ENCODE measurements at places on chromosomes 5 and 9.

DNA sequence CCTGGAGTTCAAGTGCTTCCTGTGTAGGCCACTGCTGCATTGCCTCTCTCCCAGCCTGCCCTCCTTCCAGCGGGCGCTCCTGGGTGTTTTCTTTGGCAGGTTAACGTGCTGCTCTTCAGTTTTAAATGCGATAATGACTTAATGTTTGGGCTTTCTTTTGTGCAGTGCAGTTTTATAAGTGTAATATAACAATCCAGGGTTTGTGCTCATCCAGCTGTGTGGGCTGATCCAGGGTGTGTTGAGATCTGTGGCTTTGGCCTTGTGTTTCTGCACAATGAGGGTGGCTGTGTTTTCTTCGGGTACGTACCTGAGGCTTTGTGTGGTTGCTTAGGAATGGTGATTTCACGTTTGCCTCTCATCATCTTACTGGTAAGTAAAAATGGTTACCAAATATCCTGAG, 50.6 kb downstream of the PCSK5 start:
- DNase-seq = no peak

- no peak for DNase-seq
Observed at GRCh38 chr5:120690621-120691407, 226.7 kb downstream of the PRR16 start.

GRCh38 chr5:155094455-155094854, 80.9 kb downstream of the KIF4B start:
- DNase-seq = no peak

- DNase-seq = peak; percentile 28
Observed at GRCh38 chr5:107553117-107553555, 117.6 kb downstream of the EFNA5 start.

DNA sequence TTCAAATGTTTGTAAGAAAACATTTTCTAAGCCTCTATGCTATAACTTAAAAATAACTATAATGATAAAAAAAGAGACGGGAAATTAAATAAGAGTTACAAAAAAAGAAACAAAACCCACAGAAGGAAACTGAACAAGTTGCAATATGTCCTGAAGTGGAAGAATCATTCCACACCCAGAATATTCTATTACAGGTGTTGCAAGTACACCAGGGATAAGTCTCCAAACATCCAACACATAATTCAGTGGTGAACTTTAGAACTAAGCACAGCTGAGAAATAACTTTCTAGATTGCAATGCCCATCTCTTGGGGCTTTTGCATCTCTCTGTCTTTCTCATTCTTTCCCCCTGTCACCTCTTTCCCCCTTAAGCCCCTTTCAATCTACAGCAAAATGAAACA, 325.2 kb downstream of the BRINP1 start:
- DNase-seq = no peak

DNA sequence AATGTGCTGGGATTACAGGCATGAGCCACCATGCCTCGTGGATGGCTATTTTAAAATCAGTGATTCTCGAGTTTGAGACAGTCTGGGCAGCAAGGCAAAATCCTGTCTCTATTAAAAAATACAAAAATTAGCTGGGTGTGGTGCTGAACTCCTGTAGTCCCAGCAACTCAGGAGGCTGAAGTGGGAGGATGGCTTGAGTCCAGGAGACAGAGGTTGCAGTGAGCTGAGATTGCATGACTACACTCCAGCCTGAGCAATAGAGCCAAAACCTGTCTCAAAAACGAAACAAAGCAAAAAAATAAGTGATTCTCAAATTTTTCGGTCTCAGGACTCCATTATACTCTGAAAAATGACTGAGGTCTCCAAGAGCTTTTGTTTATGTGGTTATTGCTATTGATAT, 47.9 kb upstream of the HSPA9 start:
- DNase-seq = no peak

DNA sequence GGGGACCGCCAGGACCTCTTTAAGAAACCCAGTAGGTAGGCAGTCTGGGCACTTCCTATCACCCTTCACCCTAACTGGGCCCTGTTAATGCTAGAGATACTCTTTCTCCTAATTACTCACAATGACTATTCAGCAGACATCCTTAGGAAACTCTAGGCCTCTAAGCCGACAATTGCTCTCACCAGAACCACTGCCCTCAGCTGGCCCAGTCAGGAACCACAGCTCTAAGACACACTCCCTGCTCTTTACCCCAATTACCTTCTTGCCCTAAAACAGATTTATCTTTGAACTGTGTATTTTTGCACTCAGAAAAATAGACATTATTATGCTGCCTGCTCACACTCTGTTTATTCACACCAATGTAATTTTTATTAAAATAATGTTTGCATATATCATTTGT, 432.6 kb upstream of the SLC30A5 start:
- no peak for DNase-seq

GRCh38 chr5:71719063-71719964, at the start of gene CARTPT:
TSS of gene CARTPT (plus strand) at chr5:71719275. CDS start at chr5:71719294, 19 bp downstream.
- no peak for DNase-seq

- no peak for DNase-seq
Observed at GRCh38 chr9:95595721-95596295, 79.0 kb upstream of the PTCH1 start.

DNA sequence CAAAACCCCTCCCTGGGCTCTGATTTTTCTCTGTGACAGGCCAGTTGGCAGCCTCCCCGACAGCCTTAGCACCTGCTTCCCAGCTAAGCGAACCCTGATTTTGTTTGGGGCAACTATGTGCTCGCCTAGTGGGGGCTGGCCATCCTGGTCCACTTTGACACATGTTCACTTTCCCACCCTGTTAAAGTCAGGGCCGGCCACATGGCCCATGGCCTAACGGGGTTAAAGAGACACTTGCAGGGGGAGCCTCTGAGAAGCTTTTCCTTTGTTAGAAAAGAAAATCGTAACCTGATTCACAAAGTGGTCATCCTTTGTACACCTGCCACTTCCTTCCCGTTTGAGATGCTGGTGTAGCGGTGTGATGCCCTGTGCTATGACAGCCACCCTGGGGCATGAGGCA, 1.3 kb upstream of the CACNA1B start:
- DNase-seq = no peak

GRCh38 chr9:123608104-123608503, 252.1 kb downstream of the CRB2 start:
- DNase-seq = no peak

- DNase-seq = no peak
Observed at GRCh38 chr5:68053202-68053601, 162.4 kb upstream of the PIK3R1 start.

DNA sequence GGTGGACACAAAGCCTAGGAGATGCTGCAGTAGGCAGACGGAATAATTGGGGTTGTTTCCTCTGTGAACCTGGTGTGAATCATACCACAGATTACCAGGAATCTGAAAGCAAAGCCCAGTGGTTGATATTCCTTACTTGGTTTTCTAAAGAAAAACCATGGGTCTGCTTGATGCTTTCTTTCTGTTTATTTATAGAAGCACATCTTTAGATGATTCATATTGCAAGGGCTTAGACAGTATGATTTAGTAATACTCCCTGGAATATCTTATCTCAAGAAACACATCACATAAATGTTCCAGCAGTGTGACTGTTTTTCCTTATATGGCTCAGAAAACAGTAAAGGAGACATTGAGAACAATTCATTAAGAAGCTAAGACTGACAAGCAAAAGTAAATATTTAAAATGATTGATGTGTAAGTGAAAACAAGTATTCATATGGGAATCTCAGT, 623.3 kb downstream of the RAB3C start:
- no peak for DNase-seq

- peak; percentile 43 for DNase-seq
Observed at GRCh38 chr5:45062044-45062443, 253.3 kb downstream of the MRPS30 start.

GRCh38 chr5:67306965-67307607, 110.5 kb upstream of the CD180 start:
- no peak for DNase-seq

DNA sequence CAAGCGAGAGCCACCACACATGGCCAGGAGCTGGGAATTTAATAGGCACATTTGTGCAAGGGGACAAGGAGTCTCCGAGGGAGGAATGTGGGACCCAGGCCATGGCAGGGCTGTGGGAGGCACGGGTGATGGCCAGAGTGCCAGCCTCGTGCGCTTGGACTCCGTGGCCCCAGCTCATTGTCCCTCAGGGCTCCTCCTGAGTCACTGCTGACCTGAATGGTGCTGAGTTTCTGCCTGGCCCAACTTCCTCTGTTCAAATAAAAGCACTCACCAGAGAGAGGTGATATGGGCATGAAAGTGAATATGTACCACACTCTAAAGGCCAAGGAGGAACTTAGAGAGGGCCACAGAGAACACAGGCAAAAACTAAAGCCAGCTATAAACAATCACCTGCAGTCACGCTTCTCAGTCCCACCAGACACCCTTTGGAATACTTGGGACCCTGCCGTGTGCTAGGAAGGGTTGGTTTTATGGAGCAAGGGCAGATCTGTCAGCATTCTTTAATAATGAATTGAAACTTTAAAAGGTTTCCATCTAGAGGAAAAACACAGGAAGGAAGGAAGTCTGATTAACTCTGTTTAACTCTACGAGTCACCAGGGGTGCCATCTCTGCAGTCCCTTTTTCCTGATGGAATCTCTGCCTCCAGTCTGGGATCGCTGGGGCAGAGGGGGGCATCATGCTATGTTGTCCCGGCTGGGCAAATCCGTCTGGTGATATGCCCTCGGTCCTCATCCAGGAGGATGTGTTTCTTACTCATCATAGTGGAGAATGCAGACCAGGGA, 25.1 kb upstream of the UBE2QL1 start:
- DNase-seq = no peak

- no peak for DNase-seq
Observed at GRCh38 chr5:106737111-106737510, 933.6 kb downstream of the EFNA5 start.

DNA sequence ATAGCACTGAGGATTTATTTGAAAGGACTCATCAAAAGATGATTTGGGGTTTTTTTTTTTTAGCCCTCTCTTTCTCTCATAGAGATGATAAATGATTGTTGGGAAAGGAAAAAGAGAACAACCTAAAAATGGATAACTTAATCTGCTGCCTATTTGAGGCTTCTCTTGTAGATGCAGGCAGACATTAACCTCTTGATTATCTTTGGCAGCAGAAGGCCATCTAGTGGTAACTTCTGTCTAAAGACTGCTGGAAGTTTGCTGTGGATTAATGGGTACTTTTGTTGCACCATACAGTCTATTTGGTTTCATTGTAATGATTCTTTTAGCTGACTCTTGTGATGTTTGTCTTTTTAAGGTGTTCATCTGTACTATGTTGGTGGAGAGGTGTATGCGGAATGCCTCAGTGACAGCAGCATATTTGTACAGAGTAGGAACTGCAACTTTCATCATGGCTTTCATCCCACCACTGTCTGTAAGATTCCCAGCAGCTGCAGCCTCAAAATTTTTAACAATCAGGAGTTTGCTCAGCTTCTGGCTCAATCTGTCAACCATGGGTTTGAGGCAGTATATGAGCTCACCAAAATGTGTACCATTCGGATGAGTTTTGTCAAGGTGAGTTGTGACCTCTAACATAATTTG, 18.8 kb downstream of the SMIM32 start:
- DNase-seq = peak; percentile 38

- no peak for DNase-seq
Observed at GRCh38 chr5:33114361-33114760, 326.4 kb upstream of the TARS1 start.

DNA sequence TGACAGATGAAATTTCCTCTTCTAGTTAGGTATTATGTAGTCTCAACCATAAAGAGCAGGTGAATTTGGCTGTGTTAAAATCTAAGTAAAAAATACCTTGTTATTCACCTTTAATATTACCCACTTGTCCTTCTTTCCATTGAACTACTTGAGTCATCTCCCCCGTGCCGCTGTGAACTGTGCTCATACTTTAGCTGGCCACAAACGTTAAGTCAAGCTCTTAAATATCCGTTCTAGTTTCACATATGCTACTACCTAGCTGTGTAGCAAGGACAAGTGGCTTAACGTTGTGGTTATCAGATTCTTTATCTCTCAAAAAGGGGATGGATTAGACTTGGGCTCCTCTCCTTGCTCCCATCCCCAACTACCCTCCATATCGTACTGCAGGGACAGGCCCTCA, 110.4 kb downstream of the EFNA5 start:
- no peak for DNase-seq

DNA sequence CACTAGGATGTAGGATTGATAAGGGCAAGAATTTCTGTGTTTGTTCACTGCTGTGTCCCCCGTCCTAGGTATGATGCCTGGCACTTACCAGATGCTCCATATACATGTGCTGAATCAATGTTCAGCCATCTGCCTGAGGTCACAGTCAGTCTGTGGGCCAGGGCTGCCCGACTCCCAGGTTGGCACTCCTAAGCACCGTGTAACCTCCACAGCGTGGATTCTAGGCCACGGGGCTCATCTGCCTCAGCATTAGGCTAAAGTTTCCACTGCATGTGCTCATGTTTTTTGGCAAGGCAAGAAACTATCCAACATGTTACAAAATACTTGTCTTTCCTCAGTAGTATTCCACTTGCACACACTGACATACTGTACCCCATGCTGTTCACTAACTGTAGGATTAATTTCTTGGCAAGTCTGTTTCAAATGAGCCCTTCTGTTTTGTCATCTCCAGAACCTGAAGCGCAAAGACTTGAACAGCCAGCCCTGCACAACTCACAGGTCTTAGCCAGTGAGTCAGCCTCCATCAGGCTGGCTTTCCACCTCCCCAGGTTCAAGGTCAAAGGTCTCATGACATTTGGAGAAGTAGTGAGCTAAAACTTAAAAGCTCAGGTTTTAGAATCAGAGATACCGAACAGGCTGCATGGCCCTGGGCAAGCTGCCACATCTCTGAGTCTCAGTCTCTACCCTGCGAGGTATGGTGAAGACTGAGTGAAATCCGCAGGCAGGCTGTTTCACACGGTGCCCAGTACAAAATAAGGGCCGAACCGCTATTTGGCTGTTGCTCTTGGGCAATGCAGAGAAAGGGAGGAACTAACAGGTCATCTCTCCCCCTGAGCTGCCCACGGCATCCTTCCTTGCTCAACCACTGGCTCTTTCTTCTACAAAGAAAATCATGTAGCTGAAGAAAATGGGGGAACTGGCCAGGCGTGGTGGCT, 7.2 kb downstream of the TOR1A start:
- DNase-seq = no peak

- DNase-seq = no peak
Observed at GRCh38 chr9:99831857-99832557, 10.3 kb downstream of the NR4A3 start.

GRCh38 chr5:114435885-114436299, 74.0 kb downstream of the KCNN2 start:
- DNase-seq = no peak

DNA sequence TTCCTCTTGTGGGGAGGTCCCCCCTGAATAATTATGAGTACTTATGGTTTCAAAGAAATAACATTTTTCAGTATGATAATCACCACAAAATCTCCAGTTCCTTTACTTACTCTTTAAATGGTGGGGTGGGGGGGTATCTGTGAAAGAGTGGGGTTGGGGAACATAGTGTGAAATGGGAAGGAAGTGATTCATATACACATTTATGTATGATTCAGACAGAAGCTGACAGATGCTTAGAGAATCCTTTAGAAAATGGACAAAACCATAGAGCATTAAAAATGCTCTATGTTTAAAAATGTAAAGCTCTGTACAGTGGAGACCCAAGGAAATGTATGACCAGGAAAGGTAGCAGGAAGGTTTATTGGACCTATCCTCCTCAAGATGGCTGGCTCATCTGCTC, 267.5 kb upstream of the GRIA1 start:
- DNase-seq = no peak
